Fibroblast of upper back skin (primary cell): ENCODE measurements at places on chromosomes 12 and 14.

DNA sequence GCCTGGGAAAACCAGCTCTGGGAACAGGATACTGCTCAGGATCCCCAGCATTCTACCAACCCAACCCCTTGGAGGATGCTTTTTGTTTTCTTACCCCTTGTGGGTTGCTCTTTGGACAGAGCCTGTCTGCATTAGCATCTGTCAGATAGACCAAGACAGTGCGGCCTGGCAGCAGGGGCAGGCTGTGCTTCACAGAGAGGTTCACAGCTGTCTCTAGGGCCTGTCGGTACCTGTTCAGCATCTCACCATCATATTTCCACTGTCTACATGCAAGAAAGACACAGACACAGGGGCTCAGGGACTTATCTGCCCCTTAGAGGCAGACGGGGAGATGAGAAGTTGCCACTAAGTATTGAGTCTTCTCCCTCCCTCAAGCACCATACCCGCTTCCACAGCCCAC lies 21.8 kb downstream of the TEP1 start:
- DNase-seq, result no peak

- no peak for DNase-seq
Measured at GRCh38 chr14:38310420-38310995, 54.6 kb upstream of the CLEC14A start.

DNA sequence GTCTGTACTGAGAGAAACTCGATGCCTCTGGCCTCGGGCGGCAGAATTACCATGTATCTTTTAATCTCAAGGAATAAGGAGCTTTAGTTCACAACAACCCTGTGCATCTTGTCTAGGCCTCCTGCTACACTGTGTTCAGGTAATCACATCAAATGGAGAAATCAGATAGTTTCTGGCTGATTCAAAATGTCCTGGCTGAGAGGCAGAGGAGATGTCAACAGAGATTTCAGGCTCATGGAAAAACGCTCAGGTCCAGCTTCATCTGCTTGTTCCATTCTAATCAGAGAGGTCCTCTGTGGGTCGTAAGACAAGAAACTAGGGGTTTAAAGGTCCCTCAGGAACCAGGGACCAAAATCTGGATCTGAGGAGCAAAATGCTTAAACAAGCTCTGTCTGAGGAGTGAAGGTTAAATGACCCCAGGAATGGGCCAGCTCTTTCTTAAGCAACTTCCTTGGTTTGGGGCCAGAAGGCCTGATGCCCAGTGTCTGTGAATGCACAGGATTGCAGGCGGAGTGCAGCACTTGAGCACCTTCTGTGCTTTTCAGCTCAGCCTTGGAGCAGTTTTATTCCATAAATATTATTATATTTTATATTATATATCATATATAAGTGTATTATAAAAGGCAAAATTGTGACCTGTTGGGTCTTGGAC lies 170.2 kb upstream of the PRICKLE1 start:
- peak; percentile 85 for DNase-seq

- DNase-seq, result no peak
Measured at GRCh38 chr14:63421226-63421625, 102.5 kb upstream of the GPHB5 start.

DNA sequence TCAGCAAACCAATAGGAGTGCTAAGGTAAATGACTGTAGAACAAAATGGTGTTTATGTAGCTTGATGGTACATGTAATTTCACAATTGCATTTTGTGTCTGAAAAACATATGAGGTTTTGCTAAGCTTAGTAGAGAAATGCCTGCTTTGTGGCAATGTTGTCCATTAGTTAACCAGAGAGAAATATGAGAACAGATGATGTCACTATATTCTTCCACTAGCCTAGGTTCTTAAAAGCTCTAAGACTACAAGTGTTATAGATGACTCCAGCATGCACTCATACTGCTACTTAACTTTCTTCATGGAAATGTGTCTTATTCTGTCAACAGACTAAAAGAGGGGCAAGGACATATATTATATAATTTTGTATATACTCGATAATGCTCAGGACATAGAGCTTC lies 309.4 kb downstream of the APAF1 start:
- no peak for DNase-seq

DNA sequence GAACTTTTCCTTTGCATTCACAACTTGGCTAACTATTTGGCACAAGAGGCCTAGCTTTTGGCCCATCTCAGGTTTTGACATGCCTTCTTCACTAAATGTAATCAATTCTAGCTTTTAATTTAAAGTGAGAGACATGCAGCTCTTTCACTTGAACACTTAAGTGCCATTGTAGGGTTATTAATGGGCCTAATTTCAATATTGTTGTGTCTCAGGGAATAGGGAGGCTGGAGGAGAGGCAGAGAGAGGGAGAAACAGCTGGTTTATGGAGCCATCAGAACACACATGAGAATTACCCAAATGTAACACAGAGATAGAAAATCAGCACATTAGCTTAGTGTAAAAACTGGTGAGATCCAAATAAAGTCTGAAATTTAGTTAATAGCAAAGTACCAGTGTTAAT lies 157.4 kb downstream of the RPAP3 start:
- no peak for DNase-seq

DNA sequence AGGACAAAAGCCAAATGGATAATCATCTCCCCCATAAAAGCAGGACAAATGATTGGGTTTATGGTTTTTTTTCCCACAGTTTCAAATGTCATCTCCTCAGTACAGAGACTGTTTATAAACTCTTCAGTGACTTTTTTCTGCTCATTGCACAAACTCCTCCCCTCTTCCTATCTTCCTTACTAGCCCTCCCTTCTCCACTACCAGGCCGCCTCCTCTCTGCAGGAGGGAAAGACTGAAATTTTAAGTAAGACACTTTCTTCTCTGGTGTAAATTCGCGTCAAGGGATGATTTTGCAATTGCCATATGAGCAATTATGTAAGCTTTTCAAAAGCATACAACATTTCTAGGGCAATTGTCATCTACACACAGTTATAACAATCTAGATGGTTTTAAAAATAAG lies 37.0 kb downstream of the BTG1 start:
- peak; percentile 68 for DNase-seq
